8988T (cell line): ENCODE measurements at places on chromosomes 12 and 14.
A peak's percentile ranks its signal among the peaks of the same experiment; 100 is the strongest.

DNA sequence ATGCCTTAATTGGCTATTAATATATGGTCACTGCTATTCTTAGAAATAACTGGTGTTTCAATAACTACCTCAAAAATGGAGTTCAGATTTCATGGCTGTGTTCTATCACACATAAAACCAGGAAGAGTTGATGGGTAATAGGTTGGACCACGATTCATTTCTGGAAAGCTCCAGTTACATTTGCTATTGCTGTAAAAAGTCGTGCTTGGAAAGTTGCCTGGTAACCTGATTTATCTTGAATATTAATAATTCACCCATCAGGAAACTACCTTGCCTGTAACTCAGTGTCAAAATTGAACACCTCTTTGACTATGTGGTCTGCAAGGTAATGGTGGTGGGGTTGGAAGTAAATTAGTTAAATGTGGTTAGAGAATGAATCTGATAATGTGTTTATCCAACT lies 104.7 kb upstream of the IFNG-AS1 start:
- no peak for DNase-seq

GRCh38 chr12:121223292-121224285 lies 13.7 kb downstream of the P2RX4 start:
- peak; percentile 59 for DNase-seq

DNA sequence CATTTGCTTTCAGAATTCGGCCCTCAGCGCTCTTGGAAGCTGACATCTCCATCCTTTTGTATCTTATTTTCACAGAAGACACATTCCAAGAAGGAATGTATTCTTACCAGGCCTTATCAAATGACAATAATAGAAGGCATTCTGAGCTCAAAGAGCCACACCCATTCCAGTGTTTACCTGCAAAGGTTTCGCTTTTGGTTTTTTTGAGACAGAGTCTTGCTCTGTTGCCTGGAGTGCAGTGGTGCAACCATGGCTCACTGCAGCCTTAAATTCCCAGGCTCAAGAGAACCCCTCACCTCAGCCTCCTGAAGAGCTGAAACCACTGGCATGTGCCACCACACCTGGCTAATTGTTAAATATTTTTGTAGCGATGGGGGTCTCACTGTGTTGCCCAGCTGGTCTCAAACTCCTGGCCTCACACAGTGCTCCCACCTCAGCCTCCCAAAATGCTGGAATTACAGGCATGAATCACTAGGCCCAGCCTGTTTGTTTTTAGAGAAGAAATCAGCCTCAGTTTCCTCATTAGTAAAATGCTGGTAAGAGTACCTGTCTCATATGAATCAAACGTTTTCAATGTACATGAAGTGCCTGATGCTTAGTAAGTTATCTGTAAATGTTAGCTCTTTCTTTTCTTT lies 69.2 kb downstream of the SLC6A12 start:
- DNase-seq: no peak

- no peak for DNase-seq
These were observed 415.7 kb upstream of the ATP2B1 start for GRCh38 chr12:90124289-90124688.

DNA sequence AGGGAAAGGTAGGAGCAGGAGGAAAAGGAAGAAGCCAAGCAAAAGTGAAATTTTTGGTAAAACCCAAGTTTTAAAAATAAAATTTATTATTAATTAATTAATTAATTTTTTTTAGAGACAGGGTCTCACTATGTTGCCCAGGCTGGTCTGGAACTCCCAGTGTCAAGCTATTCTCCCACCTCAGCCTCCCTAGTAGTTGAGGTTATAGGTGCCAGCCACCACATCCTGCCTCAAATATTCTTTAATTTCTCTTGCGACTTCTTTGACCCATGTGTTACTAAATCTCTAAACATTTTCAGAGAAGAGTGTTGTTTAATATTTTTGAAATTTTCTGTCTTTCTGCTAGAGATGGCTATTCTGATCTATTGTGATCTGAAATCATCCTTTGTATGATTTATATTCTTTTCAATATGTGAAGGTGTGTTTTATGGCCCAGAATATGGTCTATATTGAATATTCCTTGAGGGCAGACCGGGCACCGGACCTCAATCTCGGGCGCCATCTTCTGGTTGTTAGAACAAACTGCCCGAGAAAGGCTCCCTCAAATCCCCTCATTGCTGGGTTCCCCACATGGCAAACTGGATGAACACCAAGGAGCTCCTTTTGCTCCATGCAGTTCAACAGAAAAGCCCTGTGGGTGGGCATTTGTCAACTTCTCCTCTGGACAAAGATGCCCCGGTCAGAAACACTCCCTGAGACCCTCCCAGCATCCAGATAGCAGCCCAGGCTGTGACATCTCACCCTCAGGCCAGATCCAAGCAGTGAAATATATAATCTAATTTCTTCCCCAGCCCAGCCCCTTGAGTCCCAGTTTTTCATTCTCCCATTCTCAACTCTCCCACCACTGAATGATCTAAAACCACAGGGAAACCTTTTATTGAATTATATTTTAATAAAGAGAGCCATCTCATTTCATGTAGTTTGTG lies 110.5 kb downstream of the ASCL4 start:
- no peak for DNase-seq

DNA sequence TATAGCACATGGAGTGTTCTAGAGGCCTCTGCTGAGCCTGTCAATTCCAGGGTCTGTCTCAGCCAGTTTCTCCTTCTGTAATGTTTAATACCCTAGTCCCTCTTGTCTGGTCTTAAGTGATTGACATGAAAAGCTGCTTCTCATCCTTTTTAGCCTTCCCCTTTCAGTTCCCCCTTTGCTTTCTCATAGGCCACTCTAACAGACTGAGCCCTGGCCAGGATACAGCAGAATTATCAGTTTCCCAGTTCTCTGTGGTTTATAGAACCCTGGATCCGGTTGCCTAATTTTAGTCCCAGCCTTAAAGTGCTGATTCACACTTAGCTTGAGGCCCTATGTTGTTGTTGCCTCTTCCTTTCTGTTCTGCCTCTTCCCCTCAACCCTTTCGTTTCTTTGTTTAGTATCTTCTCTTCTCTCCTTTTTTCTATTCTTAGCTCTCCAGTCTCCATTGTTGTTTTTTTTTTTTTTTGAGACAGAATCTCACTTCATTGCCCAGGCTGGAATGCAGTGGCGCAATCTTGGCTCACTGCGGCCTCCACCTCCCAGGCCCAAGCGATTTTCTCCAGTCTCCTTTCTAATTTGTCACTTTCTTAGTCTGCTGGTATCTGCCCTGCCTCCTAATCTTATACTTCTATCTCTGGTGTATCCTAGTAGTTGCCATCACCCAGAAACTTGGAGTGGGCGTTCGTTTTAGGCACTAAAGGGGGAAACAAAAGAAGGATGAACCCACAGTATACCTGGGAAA lies 2.9 kb upstream of the BIN2 start:
- no peak for DNase-seq

- no peak for DNase-seq
These were observed 126.9 kb downstream of the DUSP6 start for GRCh38 chr12:89225401-89225800.

DNA sequence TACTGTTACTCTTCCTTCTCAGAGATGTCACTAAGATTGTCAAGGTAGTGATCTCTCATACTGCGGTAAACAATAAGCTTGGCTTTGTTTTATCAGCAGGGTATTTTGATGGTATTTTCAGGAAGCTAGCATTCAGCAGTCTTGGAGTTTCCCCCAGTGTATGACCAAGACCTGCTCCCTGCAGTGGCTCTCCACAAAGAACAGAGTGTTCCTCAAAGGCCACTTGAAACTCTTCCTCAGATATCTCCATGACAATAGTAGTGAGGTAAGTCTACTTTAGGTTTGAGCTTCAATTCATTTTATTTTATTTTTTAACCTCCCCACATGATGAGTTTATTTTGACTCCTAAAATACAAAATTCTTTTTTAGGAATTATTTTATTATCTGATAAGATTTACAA lies 74.0 kb upstream of the G2E3 start:
- no peak for DNase-seq

GRCh38 chr14:34175574-34175973 lies 224.7 kb upstream of the EGLN3 start:
- no peak for DNase-seq

DNA sequence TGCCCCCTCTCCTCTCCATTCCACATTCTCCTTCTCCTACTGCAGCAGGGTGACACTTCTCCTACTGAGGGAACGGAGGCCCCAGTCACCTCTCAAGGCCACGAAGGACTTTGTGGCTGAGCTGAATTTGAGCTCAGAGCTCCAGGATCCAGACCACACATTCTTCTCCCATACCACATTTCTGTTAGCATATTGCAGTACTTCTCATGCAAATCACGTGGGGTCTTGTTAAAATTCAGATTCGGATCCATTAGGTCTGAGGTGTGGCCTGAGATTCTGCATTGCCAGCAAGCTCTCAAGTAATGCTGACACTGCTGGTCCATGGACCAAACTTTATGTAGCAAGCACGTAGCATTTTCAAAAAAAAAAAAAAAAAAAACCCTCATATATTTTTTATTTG lies 9.6 kb upstream of the IFI27L2 start:
- no peak for DNase-seq

DNA sequence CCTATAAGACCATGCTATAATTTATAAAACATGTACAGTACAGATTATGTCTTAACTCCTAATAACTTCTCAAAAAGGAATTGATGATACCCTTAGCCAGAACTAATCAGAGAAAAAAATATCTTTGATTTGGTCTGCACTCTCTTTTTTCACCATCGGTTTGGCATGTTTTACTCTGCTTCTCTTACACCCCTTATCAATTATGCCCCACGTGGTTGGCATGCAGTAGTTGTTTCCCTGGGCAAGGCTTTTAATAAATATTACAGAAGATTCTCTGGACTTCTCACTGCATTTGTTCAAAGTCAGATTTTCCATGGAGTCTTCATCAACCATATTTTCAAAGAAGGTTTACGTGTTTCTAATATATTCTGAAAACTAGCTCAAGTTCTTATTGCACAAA lies 167.4 kb upstream of the LRIG3 start:
- no peak for DNase-seq

GRCh38 chr14:33186656-33187055 lies 248.0 kb downstream of the NPAS3 start:
- no peak for DNase-seq

DNA sequence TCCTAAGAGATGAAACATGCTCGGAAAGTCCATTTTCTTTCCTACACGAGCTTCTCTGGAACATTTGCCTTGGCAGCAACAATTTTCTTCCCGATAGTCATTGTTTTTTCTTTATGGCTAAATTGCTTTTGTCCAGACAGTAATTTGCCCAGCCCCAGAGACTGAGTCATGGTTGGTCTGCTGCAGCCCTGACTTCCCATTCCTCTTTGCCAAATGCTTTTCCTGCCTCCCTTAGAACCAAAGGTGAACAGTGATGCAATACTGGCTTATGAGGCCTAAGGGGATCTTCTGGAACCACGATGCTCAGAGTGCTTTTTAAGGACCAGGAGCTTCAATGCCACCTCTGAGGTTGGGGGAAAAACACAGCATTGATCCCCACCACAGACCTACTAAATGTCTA lies 1599.6 kb upstream of the TMEM132C start:
- no peak for DNase-seq

GRCh38 chr14:102387086-102387485 lies 24.3 kb downstream of the TECPR2 start:
- DNase-seq: no peak
